ENCODE measurements at places on chromosomes 1 and 21.

DNA sequence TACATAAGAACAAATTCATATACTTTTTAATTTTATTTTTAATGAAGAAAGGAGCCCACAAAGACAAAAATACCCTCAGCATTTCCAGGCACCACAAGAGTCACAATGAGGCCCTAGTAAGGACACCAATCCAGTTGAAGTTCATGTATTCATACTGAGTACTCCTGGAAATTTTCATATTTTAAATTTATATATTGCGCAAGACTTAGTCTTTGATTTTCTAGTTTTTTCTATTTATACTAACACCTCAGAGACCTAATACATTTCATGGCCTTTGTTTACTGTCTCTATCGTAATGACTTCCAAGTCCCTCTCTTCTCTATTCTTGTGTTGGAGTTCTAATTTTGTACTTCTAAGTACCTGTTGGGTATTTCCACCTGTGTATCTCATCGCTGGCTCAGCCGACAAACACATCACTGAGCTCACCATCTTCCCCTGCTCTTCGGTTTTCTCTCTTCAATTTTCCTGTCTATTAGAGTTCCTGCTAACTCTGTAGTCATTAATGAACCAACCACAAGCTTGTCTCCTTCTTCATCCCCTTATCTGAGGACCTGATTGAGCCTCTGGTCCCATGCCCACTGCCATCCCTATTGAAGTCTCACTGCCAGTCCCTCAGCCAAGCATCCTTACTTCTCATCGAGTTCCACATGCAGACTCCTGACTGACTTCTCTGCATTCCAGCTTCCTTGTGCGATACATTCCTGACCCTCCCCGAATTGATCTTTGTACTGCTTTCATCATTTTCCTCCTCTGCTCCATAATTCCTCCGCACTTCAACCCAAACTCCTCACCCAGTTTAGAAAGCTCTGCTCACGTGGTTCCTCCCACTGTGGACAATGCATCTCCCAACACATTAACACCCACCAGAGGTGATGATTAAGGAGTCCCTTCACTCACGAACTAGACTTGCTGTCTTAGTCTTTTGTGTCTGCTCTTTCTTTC is 17.3 kb upstream of the IRF2BP2 start:
- no peak for DNase-seq

DNA sequence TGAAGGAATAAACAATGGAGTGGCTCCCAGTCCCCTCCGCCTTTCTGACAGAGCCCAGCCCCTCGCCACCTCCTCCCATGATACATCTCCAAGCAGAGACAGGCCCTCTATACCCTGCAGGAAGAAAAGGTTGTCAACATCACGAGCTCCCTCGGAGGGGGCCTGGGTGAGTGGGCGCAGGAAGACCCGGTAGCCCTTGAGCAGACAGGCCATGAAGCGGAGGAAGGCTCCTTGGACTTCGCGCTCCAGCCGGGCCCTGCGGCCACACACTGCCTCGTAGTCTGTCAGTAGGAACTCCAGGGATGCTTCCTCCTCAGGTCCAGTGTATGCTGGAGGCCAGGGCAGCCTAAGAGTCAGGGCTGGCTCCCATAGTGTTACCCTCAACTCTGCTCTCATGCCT is 7.0 kb downstream of the DENND4B start:
- no peak for DNase-seq

- no peak for DNase-seq
Measured at GRCh38 chr1:224799083-224799482, 130.4 kb upstream of the DNAH14 start.

DNA sequence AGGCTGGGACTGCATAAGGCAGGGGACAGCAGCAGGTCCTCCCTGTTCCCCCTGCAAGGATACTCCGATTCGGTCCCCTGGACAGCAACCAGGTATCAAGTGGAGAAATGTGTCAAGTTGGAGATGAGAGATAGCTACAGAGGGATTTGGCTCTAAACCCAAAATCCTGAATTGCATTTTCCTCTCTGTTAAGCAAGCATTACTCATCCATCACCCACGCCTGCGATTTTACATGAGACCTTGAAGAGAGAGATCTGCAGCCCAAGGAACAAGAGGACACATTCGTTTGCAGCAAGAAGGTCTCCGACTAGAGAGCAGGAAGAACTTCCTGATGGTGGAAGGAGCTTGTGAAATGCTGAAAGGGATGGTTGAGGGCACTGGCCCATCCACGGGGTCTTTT is 21.9 kb downstream of the SYT2 start:
- DNase-seq = no peak

DNA sequence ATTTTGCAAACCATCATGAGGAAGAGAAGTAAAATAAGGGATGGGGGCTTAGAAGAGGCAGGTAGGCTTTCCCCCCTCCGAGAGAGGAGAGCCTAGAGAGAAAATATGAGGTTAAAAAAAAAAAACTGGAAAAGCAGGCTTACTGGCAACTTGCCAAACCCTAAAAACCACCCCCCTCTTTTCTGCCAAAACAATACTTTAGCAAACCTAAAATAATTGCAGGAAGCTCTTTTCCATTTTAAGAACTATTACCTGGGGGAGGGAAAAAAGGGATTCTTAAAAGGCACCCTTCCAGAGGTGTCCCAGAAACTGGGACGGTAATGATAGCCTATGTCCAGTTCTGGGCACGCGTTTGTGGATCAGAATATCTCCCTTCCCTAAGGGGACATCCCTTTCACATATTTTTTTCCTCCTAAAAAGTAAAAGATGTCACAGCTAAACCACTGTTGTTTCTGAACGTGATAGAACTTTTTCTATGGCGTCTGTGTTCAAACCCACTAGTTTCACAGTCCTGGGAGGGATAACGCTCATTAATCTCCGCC is 1.1 kb upstream of the NFIA start:
- no peak for DNase-seq

DNA sequence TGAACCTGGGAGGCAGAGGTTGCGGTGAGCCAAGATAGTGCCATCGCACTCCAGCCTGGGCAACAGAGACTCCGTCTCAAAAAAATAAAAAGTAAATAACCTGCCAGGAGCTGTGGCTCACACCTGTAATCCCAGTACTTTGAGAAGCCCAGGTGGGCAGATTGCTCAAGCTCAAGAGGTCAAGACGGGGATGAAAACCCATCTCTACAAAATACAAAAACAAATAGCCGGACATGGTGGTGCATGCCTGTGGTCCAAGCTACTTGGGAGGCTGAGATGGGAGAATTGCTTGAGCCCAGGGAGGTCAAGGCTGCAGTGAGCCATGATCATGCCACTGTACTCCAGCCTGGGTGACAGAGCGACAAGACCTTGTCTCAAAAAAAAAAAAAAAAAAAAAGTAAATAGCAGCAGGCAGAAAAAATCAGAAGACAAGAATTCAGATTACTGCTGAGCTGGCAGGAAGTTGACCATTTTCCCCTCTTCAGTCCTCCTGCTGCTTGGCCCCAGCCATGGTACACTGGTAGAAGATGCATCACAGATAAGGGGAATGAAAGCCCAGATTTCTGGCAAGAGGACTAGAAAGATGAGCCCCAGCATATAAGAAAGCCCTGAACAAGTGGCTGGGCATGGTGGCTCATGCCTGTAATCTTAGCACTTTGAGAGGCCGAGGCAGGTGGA is 97.6 kb downstream of the TOMM20 start:
- DNase-seq = no peak

DNA sequence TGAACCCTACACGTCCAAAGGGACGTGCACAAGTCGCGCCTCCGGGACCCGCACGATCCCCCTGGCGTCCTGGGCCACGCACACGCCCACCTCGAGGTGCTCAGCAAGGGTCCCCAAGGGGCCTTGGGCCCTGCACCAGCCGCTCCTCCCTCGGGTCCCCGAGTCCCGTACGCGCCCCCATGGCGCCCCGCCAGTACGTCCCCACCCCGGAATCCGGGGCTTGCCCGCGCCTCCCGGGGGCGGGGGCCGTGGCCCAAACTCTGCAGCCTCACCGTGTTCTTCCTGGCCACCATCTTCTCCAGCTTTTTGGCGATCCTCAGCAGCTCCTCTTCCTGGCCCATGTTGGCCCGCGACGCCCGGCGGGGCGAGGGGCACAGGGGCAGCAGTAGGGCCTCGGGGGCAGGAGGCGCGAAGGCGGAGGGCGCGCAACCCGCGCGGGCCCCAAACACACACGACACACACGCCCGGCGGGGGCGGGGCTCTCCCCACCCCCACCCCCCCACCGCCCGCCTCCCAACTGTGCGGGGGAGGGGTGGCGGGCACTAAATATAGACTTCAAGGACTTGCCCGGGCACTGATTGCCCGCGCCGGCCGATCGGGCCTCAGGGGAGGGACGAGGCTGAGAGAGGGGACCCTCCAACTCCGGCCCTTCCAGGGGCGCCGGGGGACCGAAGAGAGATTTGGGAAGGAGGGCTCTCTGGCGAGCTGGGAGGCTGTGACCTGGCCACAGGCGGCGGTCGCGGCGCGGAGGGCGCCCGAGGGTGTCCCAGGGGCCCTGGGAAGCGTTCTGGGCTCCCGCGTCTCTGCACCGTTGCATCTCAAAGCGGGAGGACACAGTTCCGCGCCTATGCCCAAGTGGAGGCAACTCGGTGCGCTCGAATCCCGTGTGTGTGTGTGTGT is at the start of gene TCEA3:
Gene TCEA3, minus strand, starts transcription at position 456 of the 900 bp plus-strand sequence. Its CDS starts 115 bp downstream, at position 341.
- no peak for DNase-seq

GRCh38 chr1:31790140-31790539 is 25.7 kb downstream of the SPOCD1 start:
- no peak for DNase-seq

GRCh38 chr1:158045639-158046038 is 52.2 kb downstream of the KIRREL1 start:
- peak; percentile 56 for DNase-seq

GRCh38 chr1:243217349-243217748 is 37.7 kb downstream of the CEP170 start:
- no peak for DNase-seq
